ENCODE measurements at places on chromosomes 1 and 21.

GRCh38 chr1:108767115-108767514 is 20.6 kb downstream of the STXBP3 start:
- DNase-seq: no peak

- peak; percentile 46 for DNase-seq
Measured at GRCh38 chr1:203089001-203089650, 3.3 kb upstream of the MYOG start.

DNA sequence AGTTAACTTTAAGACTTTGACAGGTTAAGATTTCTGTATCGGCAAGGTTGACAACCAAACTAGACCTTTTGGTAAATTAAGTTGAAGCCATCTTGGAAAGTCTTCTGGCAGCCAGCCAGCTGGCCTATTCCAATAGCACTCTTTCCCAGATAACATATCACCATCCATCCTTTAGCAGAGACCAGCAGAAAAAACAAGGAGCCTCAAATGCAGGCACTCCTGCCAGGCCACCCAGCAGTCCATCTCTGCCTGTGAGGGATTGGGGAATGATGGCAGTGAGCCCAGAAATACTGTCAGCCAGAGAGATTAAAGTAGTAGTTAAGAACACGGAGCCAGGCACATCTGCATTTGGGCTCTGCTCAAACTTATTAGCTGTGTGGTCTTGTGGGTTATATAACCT is 19.4 kb downstream of the ZBTB40 start:
- DNase-seq: no peak

- DNase-seq: peak; percentile 16
Measured at GRCh38 chr21:37356706-37357105, 9.9 kb upstream of the DYRK1A start.

- no peak for DNase-seq
Measured at GRCh38 chr1:53652441-53653199, 86.3 kb downstream of the GLIS1 start.

DNA sequence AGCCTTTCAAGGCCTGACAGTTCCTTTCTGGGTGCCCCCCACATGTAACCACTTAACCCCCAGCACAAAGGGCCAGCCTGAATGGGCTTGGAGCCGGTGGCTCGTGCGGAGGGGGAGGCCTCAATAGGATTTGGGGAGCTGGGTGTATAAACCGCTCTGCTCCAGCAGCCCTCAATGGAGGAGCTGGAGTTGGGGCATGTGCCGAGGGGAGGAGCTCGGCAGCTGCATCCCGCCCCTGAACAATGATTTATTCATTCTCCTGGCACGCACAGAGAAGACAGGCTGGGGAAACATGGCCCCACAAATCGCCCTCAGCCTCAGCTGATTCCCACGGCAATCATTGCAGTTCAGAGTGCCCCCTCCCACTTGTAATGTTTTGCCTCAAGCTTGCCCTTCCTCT is 6.9 kb upstream of the C1orf216 start:
- DNase-seq: no peak

DNA sequence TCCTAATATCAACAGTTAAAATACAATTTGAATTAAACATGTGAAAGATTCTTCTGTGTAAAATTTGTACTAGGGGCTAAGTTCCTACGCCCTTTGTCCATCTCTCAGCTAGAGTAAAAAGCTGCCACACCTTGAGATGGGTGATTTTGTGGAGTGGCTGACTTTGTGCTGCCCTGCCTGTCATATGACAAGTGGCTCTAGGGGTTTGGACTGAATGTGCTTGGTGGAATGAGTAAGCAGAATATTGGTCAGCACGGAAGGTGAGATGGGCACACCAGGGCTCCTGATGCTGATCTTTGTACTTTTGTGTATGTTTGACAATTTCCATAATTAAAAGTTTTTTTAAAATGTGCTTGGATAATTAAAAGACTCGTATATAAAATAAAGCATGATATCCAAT is 133.6 kb upstream of the SLC45A1 start:
- DNase-seq: peak; percentile 60

- DNase-seq: no peak
Measured at GRCh38 chr1:1197551-1198422, 8.6 kb downstream of the TNFRSF18 start.

GRCh38 chr1:33348194-33348593 is 27.3 kb upstream of the A3GALT2 start:
- DNase-seq: peak; percentile 28

- DNase-seq: peak; percentile 98
Measured at GRCh38 chr1:153567621-153568366, 2.1 kb upstream of the S100A2 start.

- DNase-seq: no peak
Measured at GRCh38 chr1:151007853-151008243, 401 bp upstream of the PRUNE1 start.

DNA sequence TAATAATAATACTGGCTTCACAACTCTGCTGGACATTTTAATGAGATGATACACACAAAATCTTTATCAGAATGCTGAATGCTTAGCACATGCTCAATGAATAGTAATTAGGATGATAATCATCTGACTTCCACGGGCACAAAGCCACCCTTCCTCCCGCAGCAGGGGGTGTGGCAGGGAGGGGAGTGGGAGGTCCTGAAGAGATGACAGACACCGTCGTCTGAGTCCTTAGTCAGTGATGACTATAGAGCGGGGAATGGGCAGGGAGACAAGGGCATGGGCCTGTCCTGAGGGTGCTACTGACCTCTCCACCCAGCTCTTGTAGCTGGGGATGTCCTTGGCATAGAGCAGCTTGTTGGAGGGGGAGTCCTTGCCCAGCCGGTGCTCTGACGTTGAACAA is 117.6 kb upstream of the CD34 start:
- DNase-seq: no peak

GRCh38 chr1:54224233-54224632 is 24.3 kb downstream of the MRPL37 start:
- no peak for DNase-seq

DNA sequence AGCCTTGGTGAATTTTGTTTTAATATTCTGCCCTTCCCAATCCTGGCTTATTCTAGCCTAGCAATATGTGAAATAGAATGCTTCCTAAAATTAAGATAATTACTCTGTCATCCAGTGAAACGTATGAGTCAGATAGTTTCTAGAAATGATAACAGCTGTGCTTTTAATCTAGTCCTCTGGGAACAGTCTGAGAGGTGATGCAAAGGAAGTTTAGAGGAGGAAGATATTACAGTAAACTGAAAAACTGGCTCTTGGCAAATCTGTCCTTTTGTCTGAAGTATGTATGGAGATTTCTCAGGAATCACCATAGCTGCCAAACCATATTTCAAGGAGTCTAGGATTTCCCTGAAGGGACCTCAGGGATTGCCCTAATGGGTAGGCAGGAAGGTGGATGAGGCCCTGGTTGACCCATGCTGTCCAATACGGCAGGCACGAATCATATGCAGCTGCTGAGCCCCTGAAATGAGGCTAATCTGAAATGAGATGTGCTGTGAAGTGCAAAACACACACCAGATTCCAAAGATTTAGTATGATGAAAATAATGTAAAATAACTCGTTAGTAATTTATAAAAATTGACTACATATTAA is 70.8 kb upstream of the LBR start:
- no peak for DNase-seq

DNA sequence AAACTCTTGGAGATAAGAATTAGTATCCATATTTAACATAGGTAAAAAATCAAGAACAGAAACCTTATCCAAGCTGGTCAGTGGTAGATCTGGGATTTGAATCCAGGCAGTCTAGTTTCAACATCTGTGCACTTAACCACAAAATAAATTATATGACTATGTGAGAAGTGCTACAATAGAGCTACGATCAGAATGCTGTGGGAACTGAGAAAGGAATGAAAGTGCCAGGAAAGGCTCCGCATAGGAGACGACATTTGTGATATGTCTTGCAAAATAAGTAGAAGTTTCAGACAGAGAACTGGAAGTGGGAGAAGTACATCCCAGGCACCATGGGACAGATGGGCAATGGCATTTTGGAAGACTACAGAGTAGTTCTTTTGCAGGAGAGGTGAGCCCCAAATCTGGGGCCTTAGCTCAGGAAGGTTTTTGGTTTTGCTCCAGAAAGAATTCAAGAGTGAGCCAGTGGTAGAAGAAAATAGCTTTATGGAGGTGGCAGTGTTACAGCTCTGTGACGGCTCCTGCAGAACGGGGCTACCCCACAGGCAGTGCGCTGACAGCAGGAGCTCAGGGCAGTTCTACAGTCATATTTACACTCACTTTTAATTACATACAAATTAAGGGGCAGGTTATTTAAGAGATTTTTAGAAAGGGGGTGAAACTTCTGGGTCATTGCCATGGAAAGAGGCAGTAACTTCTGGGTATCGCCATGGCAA is 25.5 kb upstream of the GJA5 start:
- no peak for DNase-seq

- DNase-seq: no peak
Measured at GRCh38 chr21:26177187-26177586, 6.6 kb upstream of the APP start.

DNA sequence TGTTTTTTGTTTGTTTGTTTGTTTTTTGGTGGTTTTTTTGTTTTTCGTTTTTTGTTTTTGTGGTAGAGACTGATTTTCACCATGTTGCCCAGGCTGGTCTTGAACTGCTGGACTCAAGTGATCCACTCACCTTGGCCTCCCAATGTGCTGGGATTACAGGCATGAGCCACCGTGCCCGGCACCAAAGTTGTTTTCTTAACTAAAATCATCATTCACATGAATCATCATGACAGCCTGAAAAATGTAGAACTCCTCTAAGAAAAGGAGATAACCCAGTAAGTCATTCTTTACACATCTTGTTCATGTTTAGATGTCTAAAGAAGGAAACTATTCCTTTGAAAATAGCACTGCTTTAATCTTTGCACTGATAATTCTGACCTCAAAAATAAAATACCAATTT is 37.5 kb downstream of the DISP1 start:
- DNase-seq: peak; percentile 17

- no peak for DNase-seq
Measured at GRCh38 chr1:180165509-180166435, 11.1 kb downstream of the QSOX1 start.

GRCh38 chr1:171872430-171872829 is 31.1 kb downstream of the DNM3 start:
- DNase-seq: no peak

DNA sequence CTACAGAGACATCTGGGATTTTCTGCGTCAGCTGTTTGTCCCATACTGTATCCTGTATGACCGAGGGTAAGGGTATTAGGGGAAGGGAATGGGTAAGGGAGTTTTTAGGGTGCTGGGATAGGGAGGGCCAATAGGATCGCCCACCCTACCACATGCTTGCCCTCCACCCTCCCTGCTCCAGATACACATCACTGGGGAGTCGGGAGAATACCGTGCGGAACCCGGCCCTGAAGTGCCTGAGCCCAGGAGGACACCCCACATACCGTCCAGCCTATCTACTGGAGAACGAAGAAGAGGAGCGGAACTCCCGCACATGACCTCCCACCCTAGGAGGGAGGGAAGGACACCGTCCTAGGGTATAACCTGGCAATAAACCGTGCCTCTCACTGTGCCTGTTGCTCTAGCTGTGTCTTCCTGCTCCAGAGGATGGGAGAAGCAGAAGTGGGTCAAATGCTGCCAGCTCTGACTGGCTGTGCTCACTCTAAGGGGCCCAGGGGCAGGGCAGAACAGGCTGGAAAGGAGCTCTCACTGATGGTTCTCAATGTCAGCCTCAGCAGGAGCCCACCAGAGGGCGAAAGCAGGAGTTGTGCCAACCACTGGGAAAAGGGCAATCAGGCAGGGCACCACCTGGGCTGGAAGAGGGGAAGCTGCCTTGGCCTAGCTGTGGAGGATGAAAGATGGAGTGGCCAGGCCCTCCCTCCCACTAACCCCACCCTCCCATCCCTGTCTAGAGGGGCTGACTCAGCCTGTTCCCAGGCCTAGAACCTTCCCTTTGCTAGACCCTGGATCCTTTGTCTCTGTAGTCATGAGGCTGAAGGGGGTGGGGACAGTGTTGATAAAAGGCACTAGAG is 440 bp upstream of the LENEP start:
- DNase-seq: peak; percentile 46

DNA sequence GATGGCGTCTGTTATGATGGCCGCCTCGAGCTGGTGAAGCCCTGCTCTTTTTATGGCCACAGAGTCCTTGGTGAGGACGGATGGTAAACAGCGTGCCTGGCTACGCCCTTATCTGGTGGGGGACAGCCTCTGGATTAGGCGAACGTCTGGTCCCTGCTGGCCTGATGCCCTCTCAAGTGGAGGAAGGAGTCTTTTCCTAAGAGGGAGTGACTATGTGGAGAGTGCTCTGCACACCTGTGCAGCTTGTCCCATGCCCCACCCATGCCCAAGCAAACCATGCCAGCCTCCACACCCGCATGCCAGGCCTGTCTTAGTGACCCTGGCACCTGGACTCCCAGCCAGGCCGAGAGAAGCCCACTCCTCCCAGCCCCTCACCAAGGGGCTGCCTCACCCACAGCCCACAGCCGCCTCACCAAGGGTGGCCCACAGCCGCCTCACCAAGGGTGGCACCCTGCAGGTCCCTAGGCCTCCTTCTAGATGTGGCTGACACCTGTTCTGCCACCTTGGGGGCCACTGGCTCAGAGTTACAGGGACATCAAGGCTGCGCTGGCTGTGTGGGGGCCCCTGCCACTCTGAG is 40.2 kb downstream of the WNT9A start:
- DNase-seq: no peak

DNA sequence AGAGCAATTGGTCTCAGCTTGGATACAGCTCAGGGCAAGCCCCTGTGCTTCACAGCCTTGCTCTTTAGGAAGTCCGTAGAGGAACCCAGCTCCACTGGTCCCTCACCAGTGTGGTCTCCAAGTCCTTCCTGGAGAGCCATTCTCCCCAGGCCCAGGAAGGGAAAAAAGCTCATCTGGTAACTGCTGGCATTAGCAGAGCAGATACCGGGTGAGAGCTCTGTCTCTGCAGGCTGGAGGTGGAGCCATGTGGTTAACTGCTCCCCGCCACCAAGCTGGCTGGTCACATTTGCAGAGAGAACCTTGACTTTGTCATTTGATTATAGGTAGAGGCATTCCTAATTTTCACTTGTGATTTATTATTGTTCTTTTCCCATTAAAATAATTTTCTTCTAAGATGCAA is 169.6 kb downstream of the ROR1 start:
- no peak for DNase-seq
